ENCODE measurements at places on chromosomes 13 and 19. TPM values are rescaled to one million over a fixed set of nuclear protein-coding genes. Genes with fewer than 3 reads are reported as not detected.

GRCh38 chr13:98239162-98240076 is 62.4 kb upstream of the RNF113B start:
- DNase-seq, result no peak

DNA sequence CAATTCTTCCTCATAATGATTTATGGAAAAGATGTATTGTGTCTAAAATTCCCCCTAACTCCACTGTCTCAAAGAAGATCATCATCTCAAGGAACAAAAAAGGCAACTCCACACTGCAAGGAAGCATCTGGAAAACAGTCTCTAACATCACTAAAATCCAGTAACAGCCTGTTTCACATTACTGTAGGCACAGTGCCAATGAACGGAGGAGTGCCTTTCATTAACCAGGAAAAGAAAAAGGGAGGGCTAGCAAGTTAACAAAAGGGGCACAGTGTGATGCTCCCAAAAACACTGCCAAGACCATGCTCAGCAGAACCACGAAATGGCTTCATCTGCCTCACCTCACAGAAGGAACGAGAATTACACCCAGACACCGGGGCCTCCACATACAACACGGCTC is 8.5 kb downstream of the TMTC4 start:
- no peak for DNase-seq

The TMC4 gene
- 0.30 TPM for total RNA-seq

DNA sequence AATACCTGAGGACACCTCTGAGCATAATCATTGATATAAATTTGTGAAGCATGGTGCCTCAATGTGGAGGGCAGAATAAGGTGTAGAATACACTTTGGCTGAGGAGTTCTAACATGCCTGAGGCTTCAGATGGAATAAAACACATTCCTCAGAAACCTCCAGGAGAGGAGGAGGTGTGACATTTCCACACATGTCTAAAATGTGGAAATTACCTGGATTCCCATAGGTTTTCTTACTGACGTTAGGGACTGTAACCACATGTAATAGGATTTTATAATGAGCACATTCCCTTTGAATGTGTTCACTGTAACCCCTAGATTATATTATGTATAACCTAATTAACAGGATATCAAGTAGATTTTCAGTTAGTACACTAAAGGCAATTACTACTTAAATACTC is 226.1 kb downstream of the TDRD3 start:
- DNase-seq, result no peak

DNA sequence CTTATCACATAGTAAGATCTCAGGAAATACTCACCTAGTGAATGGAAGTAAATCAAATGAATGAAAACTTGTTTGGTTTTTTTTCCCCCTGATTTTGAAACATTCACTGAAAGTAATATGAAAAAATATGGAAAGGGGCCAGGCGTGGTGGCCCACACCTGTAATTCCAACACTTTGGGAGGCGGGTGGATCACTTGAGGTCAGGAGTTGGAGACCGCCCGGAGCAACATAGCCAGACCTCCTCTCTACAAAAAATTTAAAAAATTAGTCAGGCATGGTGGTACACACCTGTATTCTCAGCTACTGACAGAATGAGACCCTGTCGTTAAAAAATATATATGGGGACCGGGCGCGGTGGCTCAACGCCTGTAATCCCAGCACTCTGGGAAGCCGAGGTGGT is 149.6 kb downstream of the SIPA1L3 start:
- no peak for DNase-seq

The CD209 gene
- not detected for total RNA-seq

DNA sequence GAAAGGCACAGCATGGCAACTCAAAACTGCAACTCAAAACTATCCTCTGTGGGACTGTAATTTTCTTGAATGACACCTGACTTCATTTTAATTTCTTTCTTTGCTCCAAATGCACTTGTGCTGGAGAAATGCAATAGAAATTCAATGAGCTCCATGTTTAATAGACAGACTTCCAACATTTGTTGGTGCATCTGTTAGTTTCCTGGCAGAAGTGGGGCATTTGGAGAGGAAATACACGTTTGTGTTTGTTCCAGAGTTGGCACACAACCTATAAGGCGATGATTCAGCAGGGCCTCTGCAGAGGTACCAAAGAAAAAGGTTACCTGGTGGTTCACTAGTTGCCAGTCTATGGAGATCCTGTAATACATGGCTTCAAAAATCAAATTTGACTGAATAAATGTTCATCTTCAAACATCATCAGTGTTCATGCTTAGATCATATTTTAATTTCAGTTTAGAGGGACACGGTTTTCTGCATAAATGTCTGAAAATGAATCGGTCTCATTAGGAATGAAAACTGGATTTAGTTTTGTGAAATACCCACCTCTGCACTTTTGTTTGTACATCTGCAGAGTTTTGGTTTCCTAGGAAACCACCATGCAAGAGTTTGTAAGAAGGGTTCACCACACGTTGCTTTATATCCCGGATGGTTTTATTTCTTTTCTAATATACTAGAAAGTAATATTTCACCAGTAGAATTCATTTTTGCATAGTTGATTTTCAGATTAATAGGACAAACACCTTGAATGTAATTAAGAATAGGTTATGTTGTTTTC is 21.8 kb upstream of the OBI1 start:
- no peak for DNase-seq

The MCEMP1 gene
- total RNA-seq, result not detected

GRCh38 chr13:28630869-28631268 is 28.1 kb upstream of the POMP start:
- DNase-seq, result no peak

The LDLR gene
- 30.4 TPM for total RNA-seq

- no peak for DNase-seq
Observed at GRCh38 chr13:67577361-67577760, 347.2 kb upstream of the PCDH9 start.

DNA sequence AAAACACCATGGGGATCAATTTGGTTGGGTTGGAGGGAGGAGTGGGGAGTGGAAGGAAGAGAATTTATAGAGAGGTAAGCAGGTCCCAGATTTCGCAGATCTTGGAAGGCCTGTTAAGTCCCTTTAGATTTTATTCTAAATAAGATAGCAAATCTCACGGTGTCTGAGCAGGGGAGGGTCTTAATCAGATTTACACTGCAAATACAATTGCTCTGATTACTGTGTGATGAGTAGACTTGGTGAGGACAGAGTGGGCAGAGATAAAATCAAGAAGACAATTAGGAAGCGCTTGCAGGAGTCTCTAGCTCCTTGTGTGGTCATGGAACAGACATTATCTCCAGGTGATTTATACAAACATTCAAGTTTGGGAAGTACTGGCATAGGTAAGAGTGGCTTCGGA is 126.0 kb downstream of the GPC6 start:
- no peak for DNase-seq

DNA sequence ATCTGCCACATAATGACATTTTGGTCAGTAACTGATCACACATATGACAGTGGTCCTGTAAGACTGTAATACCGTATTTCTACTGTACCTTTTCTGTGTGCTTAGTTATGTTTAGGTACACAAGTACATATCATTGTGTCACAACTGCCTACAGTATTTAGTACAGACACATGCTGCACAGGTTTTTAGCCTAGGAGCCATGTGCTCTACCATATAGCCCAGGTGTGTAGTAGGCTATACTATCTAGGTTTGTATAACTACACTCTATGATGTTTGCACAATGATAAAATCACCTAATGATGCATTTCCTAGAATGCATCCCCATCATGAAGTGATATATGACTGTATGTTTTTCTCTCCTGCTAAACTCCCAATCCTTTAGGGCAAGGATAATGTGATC is 61.2 kb upstream of the MIR17HG start:
- DNase-seq, result no peak

The PCP2 gene
- not detected for total RNA-seq

GRCh38 chr19:4776436-4777211 is 14.9 kb upstream of the FEM1A start:
- DNase-seq, result no peak

- no peak for DNase-seq
Observed at GRCh38 chr13:36914648-36915047, 5.4 kb downstream of the SMAD9 start.

The MAP4K1 gene
- total RNA-seq, result 0.10 TPM

DNA sequence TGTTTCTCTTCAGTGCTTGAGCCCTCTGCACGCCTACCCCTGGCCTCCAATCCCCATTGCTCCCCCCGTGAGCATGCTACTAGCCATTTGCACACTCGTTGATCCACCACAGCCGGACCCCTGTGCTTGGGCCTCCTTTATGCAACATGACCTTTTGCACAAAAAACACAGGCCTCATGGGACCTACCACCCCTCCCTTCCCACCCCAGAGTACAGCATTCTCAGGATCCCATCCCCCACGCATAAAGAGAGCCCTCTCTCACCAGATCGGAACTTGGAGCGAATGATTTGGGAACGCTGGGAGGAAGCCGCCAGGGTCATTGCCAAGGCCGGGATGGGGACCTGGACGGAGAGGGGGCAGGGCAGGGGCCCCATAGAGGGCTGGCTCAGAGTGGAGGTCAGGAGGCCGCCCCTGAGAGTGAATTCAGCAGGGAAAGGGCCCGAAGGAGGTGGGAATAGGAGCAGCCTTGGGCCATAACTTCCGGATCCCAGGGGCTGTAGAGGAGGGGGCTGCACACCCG is 754 bp downstream of the MAMSTR start:
- no peak for DNase-seq

The SIGLEC12 gene
- total RNA-seq, result not detected

- DNase-seq, result peak; percentile 28
Observed at GRCh38 chr19:56155124-56155687, 14.1 kb downstream of the ZNF444 start.

The FKBP8 gene
- total RNA-seq, result 100.0 TPM

DNA sequence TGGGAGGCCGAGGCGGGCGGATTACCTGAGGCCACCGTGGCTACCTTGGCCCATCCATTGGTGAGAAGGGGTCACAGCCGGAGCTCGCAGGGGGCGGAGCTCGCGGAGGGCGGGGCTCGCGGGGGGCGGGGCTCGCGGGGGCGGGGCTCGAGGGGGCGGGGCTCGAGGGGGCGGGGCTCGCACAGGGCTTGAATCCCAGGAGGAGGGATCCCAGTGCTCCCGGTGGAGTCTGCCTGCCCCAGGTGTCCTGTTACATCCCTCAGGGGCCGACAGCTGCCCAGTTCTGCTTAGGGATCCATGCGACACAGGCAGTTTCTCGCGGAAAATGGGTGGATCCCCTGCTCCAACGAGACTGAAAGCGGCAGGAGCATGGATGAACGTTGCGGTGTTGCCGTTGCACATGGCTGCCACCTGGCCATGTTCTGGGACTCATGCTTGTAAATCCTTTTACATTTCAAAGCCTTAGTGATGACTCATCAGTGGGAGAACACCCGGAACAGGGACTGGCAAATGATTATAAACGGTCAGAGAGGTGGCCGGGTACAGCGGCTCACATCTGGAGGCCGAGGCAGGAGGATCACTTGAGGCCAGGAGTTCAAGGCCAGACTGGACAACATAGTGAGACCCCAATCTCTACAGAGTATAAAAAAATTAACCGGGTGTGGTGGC is 25.1 kb downstream of the TMPRSS9 start:
- DNase-seq, result peak; percentile 42

- no peak for DNase-seq
Observed at GRCh38 chr19:42191330-42191729, 26.1 kb downstream of the DEDD2 start.

The RFPL4A gene
- total RNA-seq, result not detected

The ATP8A2 gene
- 0.14 TPM for total RNA-seq

GRCh38 chr13:86476656-86477055 is 677.4 kb upstream of the SLITRK6 start:
- DNase-seq, result no peak

The PPM1N gene
- total RNA-seq, result 1.6 TPM

DNA sequence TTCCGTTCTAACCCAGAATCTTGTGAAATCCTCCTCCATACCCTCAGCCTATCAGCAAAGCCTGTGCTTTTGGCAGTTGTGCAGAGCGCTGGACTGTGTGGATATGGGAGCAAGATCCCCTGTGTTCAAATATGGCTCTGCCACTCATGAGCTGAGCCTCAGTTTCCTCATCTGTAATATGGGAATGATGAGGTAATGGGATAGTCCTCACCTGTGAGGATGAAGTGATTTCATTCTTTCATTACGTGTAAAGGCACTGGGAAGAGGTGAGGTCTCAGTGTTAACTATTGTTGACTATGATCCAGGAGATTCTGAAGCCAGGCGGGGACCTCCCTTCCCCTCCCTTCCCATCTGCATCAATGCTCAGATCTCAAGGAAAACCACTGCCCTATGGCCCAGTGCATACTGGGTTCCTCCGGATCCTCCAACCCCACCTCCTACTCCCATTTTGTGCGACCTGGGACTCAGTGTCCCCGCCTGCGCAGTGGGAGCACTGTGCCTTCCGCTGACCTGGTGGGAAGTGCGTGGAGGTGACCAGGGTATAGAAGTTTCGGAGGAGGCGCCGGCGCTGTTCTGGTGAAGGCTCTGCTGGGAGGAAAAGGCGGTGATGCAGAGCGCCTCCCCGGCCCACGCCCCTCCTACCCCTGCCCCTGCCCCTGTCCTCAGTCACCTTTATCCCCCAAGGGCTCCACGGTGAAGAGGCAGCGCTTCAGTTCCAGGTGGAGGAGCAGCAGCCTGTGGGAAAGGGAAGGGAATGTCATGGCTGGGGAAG is 5.0 kb downstream of the FUZ start:
- no peak for DNase-seq

DNA sequence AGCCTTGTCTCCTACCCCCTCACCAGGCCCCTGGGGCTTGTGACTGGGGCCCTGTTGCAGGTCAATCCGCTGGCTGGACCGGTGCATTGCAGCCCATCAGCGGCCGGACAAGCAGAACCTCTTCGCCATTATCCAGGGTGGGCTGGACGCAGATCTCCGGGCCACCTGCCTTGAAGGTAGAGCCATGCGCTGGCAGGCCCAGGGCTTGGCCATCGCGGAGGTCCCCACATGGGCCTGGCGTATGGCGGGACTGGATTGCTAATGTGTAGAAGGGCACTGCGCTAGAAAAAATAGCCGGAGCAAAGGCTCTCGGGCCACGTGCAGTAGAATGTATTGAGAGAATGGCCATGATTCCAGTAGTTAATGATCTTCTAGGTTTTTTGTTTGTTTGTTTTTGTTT is 6.2 kb downstream of the QTRT1 start:
- DNase-seq, result no peak

The ATXN8OS gene
- not detected for total RNA-seq

All from NCI-H460 (cell line).